Effector memory CD8-positive, alpha-beta T cell (primary cell): ENCODE measurements at places on chromosomes 7 and 10.

DNA sequence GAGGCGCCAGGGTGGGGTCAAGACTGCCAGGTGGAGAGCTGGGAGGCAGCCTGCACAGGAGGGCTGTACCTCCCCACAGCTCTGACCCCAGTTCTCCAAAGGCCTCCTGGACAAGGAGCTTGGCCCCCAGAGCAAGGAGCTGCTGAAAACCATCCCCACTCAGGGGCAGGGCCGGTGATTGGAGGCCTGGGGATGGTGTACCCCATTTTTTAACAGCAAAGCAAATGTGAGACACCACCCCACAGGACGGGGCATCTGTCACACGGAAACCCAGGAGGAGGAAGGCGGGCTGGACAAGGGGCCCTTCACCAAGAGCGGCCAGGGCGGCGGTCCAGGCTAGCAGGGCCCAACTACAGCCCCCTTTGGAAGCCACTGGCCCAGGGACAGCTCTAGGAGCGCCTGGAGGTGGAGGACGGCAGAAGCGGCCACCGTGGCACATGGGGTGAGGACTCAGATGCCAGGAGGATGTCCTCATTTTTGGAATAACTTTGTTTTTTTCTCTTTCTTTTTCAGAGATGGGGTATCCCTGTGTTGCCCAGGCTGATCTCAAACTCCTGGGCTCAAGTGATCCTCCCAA, 56.4 kb upstream of the TNRC18 start:
- DNase-seq, result no peak

- DNase-seq, result no peak
Measured at GRCh38 chr10:114652402-114653368, 5.4 kb downstream of the ABLIM1 start.

- DNase-seq, result no peak
Measured at GRCh38 chr7:81419731-81420130, 350.1 kb downstream of the HGF start.

DNA sequence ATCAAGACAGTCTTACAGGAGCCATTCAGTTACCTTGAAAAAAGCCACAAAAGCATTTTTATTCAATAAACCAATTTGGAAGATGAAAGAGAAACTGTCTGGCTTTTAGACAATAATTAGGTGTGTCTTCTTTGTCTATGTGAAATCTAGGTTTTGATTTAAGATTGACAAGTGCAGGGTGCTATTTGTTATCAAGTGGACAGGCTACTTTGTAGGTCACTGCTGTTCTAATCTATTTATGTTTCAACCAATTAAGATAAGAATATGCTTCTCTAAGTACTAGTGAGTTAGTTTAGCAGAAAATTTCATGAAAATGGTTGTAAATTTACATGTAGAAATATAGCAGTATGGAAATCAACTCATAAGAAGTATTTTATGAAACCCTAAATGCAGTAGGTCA, 177.5 kb downstream of the CACNA2D1 start:
- no peak for DNase-seq

DNA sequence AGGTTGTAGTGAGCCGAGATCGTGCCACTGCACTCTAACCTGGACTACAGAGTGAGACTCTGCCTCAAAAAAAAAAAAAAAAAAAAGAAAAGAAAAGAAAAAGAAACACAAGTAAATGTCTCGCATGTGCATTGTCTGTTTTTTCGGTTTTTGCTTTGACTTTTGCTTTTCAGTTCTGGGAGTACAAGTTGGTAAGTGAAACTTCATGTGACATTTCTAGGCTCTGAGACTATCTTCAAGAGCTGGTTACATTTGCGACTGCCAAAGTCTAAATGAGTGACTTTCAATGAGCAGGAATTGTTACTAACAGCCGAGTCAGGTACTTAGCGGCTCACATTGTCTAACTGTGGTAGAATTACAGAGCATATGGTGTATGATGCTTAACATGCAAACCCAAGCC, 107.0 kb upstream of the CELF2 start:
- DNase-seq, result no peak

DNA sequence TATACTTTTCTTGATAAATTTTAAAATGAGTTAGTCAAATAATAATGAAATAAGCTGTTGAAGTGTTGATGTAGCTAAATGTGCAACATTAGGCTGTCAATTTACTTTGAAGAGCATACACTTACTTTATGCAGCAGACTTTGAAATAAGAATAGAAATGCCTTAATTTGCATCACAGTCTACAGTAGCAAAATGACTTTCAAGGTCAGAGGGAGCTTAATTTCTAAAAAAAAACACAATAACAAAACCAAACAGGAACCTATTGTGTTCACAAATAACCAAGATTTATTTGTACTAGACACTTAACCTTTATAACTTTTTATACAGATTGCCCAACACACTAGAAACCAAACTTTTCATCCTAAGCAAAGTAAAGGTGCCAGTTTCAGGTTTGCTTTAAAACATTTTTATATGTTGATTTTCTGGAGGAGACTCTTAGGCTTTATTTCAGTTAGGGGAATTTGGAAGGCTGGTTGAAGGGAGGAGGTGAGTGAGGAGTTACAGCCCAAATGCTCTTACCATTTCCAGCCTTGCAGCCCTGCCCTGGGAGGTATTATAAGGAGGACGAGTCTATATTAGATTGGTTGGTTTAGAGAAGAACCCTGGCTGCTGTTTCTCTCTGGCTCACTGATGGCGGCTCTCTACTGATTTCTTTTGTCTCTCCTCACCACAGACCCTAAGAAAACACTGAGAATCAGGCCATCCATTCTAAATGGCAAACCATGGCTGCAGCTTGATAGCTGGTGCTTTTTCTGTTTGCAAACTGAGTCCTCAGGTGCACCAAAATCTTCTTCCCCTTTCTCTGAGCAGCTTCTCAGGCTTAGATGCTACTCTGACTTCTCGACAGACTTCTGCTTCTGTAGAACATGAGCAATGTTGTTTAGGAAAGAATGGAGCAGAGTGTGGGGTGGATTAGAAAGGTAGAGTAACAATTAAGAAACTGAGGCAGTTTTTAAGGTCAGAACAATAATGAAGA, 55.2 kb upstream of the RPA3 start:
- DNase-seq, result no peak

- no peak for DNase-seq
Measured at GRCh38 chr7:106775552-106775936, 89.5 kb upstream of the PIK3CG start.

- no peak for DNase-seq
Measured at GRCh38 chr10:63503395-63503794, 17.8 kb upstream of the REEP3 start.

DNA sequence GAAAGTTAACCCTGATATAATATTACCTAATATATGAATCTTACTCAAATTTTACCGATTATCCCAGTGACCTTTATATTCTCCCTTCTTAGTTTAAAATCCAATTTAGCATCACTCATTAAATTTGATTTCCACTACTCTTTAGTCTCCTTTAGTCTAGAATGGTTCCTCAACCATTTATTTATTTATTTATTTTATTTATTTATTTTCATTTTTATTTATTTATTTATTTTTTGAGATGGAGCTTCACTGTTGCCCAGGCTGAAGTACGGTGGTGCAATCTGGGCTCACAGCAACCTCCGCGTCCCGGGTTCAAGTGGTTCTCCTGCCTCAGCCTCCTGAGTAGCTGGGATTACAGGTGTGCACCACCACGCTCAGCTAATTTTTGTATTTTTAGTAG, 92.8 kb downstream of the LCOR start:
- no peak for DNase-seq

GRCh38 chr10:126595160-126595559, 75.3 kb downstream of the C10orf90 start:
- no peak for DNase-seq

GRCh38 chr7:36439624-36440023, 50.0 kb downstream of the ANLN start:
- DNase-seq, result no peak
